Stimulated activated CD8-positive, alpha-beta memory T cell treated with anti-CD3 and anti-CD28 coated beads, Interleukin-4, amount 100 ng/mL, for 4 hours (primary cell): ENCODE measurements at places on chromosomes 11 and 22.

DNA sequence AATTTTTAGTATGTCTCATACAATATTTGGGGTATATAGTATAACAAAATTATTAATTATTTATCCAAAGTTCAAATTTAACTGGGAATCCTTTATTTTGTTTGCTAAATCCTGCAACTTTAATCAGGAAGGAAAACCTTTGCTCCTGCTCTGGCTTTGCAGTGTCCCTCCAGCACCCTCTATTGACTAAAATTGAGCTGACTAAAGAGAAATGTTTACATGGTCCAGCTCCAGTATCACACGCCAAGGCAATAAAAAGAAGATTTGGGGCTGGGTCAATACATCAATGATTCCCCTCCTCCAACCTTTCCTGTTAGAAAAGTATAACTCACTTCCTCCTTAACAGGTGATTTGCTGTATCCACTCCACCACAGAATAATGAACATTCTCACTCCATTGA lies 153.0 kb upstream of the LRRC4C start:
- DNase-seq = no peak

DNA sequence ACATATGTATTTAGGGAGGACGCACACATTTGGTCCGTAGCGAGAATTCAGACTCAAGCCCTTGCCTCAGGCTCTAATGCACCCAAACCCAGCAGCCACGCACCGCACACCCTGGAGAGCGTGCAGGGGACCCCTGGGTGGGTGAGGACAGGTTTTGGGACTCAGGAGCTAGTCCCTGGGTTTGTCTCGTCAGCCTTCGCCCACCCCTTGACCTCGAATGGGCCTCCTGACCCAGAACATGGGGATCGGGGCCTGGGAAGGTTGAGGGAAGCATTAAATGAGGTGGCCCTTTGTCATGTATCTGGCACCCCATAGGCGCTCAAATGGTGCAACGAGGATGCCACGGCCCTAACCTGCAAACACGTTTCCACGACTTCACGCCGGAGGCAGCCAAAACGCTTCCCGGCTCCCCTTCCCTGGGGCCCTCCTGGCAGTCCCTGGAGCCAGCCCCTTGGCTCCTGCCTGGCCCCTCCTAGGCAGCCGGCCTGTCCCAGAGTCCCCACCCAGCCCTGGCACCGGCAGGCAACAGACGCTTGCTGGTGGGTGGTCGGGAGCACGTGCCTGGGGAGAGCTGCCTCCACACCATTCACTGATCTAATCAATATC lies 5.5 kb upstream of the LINC01488 start:
- DNase-seq = no peak

- DNase-seq = peak; percentile 51
Observed at GRCh38 chr22:22710719-22711531, 66.5 kb downstream of the GGTLC2 start.

DNA sequence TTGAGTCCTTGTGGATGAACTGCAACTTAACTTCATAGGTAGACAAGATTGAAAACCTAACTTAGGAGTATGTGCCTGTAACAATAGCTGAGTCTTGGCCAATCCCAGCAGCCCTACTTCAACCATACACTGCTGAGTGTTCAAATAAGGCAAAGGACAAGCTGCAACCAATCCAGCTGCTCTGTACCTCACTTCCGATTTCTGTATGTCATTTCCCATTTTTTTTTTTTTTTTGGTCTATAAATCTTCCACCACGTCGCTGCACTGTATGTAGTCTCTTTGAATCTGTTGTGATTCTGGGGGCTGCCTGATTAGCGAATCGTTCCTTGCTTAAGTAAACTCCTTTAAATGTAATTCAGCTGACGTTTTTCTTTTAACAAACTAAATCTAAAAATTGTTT lies 35.4 kb upstream of the FLI1 start:
- DNase-seq = no peak

GRCh38 chr11:30826911-30827310 lies 240.8 kb upstream of the MPPED2 start:
- DNase-seq = no peak

GRCh38 chr11:111086058-111086457 lies 159.5 kb upstream of the POU2AF2 start:
- DNase-seq = no peak

GRCh38 chr22:43917521-43917920 lies 6.1 kb upstream of the PNPLA3 start:
- no peak for DNase-seq

- no peak for DNase-seq
Observed at GRCh38 chr11:75041263-75041662, 52.5 kb downstream of the NEU3 start.

DNA sequence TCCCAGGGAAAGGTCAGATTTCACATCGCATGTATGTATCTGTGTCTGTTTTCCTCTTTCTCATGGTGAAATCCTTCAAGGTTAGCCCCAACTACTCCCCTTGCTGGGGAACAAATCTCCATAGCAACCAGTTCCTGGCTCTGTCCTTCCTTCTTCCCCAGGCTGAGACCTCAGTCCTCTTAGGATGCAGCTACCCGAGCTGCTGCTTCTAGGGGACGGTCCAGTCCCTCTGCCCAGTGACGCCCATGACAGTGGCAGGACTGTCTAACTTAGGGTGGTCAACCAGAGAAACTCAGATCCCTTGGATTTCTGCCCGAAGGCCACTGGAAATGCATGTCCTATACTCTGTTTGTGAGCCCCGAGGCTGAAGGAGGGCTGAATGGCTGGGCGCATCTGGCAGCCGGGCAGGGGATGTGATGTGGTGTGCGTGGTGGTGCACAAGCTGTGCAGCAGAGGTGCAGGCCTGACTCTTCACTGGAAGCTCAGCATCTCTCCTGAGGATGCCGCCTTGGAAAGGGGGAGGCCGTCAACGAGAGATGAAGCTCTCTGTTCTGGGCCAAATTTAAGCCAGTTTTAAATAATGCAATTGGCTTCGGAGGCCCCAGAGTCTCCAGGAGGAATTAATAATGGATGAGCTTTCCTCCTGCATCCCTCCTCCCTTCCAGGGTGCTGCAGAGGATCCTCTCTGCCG lies 118.7 kb upstream of the B3GAT1 start:
- no peak for DNase-seq

- DNase-seq = no peak
Observed at GRCh38 chr11:80281194-80281593, 840.4 kb upstream of the TENM4 start.

- no peak for DNase-seq
Observed at GRCh38 chr11:37474889-37475288, 876.9 kb upstream of the RAG2 start.

DNA sequence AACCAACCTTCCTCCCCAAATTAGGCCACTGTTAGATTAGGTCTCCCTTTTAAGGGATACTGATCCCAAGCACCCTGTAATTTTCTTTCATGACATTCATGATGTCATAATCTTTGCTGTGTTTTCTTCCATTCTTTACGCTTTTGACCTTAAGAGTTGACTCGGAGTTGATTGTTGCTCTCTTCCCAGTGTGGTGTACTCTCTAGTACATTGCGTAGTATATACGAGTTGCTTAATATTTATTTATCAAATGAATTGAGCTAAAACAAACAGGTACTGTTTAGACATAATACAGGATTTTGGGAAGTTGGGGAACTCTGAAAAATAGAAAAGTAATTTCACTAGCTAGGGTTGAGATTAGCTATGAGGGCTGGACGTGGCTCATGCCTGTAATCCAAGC lies 49.8 kb downstream of the SVIP start:
- DNase-seq = no peak

GRCh38 chr22:31179345-31179744 lies 19.4 kb downstream of the RNF185 start:
- no peak for DNase-seq

- no peak for DNase-seq
Observed at GRCh38 chr22:19870153-19871022, 15.7 kb upstream of the GNB1L start.

DNA sequence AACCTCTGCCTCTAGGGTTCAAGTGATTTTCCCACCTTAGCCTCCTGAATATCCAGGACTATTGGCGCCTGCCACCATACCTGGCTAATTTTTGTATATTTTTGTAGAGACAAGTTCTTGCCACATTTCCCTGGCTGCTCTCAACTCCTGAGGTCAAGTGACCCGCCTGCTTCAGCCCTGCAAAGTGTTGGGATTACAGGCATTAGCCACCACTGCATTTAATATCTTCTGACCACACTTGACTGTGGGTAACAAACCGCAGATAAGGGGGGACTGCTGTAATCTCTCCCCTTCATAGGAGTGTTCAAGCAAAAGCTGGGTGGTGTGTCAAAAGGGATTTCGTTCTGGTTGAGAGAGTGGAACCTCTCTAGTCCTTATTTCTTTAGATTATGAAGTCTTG lies 53.4 kb downstream of the GRAMD1B start:
- no peak for DNase-seq

- no peak for DNase-seq
Observed at GRCh38 chr11:46675288-46675851, 25.0 kb downstream of the ARHGAP1 start.

DNA sequence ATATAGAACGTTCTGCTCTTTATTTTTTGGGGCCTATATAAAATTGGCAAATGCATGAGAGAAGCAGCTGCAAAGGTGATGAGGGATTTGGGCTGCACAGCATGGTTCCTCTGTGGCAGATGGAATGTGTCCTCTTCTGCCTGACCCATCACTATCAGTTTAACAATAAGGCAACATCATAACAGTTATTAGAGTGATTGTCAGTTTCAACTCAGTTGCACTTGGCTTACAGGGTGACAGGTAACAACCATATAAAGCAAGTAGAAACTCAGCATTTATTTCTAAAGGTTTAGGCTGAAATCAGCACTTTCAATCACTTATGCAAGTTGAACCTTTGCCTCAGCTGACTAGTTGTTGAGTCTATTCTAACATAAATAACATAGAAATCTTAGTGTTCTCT lies 935.4 kb upstream of the CHORDC1 start:
- no peak for DNase-seq

DNA sequence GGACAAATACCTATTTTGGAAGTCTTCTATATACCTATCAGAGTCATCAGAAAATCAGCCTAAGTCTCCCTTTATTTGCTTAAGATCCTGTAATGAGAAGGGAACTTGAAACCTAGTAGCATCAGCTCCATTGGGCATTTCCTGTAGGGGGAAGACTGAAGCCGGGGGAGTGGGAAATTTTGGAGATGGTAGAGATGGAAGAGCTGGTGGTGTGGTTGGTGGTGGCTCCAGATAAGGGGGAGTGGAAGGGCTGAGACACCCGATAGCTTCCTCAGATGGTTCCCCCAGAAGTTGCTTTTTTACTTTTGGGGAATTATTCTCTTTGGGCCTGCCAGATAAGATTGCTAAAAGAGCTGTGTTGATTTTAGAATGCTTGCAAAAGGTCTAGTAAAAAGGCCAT lies 16.4 kb upstream of the EI24 start:
- no peak for DNase-seq

DNA sequence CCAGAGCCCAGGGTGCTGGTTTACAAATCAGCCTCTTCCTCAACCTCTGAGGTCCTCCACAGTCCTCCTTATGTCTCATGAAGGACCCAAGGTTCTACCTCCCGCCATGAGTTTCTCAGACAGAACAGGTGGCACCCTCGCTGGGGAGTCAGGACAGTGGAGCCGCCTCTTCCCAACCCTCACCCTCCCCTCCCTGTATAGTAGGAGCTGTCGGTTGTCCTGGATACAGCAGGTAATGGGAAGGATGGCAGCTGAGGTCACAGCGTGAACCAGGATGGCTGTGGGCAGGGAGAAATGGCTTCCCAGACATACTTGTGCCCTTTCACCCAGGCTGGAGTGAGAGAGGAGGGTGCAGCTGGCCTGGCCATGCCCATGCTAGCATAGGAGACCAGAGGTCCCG lies 134.6 kb downstream of the CHST1 start:
- DNase-seq = no peak

- DNase-seq = no peak
Observed at GRCh38 chr22:20459152-20459542, 21.5 kb upstream of the SCARF2 start.

DNA sequence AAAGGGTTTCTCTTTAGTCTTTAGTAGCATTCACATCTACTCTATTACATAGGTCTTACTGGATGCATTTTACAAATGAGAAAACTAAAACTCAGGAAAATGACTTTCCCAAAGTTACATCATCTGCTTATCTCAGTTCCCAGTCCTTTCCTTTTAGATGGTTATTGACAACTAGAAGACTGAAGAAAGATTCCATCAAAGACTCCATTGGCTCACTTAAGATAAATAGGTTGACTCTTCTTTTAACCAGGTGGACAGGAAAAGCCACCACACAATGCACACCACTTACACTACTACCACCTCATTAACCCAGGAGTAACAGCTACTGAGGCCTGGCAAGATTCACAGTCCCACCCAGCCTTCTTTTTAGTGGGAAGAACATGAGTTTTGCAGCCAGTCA lies 123.6 kb downstream of the TRIM44 start:
- no peak for DNase-seq

- no peak for DNase-seq
Observed at GRCh38 chr22:44396727-44397722, 84.3 kb upstream of the SHISAL1 start.

GRCh38 chr11:70672991-70673653 lies 274.8 kb downstream of the CTTN start:
- DNase-seq = no peak

DNA sequence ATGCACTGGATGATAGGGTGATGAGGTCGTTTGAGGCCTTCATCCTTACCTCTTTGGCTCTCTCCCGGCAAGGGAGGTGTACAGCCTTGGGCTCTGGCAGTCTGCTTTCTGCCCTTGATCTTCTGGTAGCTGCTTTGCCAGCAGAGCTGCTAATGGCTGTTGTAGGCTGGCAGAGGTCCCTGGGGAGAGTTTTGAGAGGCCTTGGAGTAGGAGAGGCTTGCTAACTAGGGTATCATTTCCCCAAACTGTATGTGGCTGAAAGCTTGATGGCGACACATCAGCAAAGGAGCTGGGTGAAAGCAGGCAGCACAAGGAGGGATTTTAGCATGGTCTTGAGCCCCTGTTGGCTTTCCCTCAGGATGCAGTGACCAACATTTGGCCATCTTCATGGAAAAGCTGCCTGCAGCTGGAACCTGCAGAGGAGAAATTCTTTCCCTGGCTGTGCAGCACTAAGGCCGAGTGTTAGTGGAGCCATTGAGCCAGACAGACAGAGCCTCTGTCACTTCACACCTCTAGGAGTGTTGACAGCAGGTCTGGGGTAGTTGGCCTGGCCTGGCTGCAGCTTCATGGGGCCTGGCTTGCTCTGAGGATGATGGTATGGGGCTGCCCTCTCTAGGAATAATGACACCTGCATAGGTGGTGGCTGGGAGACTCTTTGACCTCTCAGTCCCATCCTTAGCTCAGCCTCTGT lies 3.5 kb upstream of the AMPD3 start:
- no peak for DNase-seq
